ENCODE measurements at places on chromosomes 2 and 18.

DNA sequence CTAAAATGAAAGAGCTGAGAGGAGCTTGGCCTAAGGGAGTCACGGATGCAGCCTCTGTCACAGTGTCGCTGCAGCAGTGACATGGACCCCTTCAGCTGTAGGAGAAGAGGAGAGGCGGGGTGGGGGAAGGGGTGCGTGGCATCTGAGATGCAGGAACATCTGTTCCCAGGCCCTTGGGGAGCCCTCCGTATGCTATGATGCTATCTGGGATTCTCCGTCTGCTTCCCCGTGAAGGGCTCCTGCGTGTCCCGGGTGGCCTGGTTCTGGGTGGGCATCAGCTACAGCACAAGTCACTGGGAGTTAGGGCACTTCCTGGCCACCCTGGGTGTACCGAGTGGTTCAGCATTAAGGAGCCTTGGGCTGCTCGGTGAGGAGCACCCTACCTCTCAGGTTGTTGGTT is 35.6 kb upstream of the B3GNT7 start:
- DNase-seq, result no peak

DNA sequence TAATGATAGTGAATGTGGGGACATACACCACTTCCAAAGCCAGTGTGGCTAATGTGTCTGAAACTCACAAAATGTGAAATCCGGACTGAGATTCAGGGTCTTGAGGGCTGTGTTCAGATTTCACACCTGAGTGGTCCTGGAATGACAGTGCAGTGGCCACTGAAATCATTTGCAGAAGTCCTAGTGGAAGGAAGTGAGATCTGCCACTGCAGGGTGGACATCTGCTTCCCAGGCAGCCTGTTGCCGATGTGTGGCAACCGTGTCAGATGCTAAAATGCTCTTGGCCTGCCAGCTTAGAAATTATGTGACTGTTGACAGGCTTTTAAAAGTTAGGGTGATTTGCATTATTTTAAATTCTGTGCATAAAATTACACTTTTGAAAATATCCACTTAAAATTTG is 77.8 kb upstream of the TMEM200C start:
- DNase-seq, result no peak

DNA sequence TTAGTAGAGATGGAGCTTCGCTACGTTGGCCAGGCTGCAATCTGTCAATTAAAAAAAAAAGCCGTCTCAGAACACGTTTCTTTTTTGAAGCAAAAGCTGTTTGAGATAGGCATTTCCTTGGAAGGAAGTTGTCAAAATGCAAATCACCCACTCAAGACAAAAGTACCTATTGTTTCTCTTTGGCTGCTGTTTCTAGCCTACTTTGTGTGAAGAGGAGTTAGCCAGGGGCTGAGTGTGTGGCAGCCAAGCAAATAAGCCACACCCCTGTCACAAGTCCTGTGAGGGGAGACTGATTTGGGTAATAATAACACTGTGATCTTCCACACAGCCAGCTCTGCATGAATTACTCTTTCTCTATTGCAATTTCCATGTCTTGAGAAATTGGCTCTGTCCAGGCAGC is 47.4 kb upstream of the CDCA7 start:
- DNase-seq, result no peak

DNA sequence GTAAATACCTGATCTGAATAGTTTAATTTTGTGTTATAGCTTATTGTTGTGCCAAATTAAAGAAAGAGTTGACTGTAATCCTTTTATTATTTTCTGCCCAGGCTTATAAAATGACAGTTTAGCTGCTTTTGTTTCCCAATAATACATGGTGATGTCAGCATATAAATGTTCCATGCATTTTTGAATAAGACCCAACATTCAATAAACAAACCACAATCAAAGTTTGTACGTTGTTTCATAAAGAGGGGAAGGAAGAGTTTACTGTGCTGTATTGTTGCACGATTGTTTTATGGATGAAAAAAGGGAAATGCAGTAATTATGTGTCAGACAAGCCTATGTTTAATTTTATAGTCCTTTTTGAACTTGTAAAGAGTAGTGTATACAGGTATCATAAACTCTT is 177.2 kb upstream of the SCN7A start:
- DNase-seq, result no peak

GRCh38 chr18:5770176-5770575 is 125.1 kb downstream of the TMEM200C start:
- no peak for DNase-seq

- DNase-seq, result no peak
These were observed 40.2 kb downstream of the MRPL33 start for GRCh38 chr2:27811768-27812167.

Measured in T-helper 2 cell treated with Interferon-gamma antibody and Interleukin-4, amounts not matched to agents 5 μg/mL and 100 μg/mL, for 36 hours (primary cell).